ENCODE measurements at places on chromosomes 7 and 10.

DNA sequence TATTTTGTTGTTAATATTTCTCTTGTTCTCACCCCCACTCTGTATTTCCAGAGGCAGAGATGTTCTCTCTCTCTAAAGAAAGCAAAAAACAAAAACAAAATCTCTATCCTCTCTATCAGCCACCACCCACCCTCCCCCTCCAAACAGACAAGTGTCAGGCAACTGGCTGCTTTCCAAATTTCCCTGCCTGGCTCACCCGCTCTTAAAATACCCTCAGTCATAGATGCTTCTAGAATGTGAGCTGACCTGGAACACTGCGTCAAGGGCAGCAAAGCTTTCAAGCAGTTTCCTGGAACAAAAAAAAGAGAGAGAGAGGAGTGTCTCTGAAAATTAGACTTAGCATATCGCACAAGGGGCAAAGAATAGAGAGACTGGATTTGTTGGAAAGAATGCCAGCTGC lies 341.0 kb upstream of the ZMIZ1 start:
- no peak for DNase-seq

DNA sequence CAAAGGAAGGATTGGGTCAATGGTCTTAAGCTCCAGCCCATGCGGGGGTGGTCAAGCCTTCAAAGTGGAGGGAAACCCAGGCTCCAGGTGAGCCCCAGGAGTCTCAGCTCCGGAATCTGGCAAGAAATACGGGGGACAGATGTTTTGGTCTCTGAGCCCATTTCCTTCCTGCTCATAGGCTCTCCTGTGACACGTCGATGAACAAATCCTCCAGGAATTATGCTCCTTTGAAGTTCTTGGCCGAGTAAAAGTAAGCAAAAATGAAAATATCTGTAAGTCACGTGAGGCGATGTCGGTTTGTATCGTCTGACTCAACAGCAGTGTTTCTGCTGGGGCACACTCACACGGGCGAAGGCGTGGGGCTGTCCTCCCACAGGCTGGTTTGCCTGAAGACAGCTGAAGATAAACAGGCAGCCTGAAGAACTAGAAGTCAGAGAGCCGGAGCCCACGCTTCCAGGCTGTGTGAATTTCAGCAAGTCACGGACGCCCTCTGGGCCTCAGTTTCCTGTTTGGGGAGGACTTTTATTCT lies 52.6 kb upstream of the SMNDC1 start:
- DNase-seq, result no peak

- no peak for DNase-seq
Observed at GRCh38 chr10:90141791-90142190, 440.4 kb downstream of the KIF20B start.

- DNase-seq, result no peak
Observed at GRCh38 chr10:60172363-60172990, 217.2 kb downstream of the ANK3 start.

DNA sequence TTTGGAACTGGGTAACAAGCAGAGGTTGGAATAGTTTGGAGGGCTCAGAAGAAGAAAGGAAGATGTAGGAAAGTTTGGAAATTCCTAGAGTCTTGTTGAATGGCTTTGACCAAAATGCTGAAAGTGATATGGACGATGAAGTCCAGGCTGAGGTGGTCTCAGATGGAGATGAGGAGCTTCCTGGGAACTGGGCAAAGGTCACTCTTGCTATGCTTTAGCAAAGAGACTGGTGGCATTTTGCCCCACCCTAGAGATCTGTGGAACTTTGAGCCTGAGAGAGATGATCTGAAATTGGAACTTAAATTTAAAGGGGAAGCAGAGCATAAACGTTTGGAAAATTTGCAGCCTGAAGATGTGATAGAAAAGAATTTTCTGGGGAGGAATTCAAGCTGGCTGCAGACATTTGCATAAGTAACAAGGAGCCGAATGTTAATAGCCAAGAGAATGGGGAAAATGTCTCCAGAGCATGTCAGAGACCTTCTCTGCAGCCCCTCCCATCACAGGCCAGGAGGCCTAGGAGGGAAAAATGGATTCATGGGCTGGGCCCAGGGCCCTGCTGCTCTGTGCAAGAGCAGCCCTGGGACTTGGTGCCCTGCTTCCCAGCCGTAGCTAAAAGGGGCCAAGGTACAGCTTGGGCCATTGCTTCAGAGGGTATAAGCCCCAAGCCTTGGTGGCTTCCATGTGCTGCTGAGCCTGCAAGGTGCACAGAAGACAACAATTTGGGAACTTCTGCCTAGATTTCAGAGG lies 3.6 kb downstream of the PDSS1 start:
- DNase-seq, result no peak

DNA sequence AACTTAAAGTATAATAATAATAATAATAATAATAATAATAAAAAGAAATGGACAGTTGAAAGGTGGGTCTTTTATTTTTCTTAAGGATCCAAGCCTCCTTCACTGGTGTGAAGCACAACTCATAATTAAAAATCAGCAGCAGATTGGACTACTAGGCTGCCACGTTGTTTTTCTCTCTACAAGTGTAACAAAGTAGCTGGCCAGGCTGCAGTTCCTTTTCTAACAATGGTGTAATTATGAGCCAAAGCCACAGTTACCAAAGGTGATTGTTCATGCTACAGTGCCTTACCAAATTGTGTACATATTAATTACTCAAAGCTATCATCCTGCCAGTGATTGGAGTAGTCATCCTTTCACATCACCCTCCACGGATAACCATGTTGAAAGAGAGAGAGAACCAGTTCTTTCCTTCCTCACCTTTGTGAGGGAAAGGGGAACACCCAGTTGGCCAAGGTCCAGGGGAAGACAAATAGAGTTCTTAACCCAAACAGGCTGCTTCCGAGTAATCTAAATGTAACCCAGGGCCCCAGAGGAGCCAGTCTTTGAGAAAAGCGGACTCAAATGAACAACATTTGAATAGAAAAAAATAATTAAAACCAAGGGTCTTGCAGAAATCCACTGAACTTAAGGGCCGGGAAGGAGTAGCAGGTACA lies 86.3 kb upstream of the NPS start:
- no peak for DNase-seq

GRCh38 chr7:1979591-1980560 lies 252.9 kb downstream of the MAD1L1 start:
- DNase-seq, result no peak

GRCh38 chr10:3655528-3655927 lies 129.5 kb downstream of the KLF6 start:
- DNase-seq, result no peak

DNA sequence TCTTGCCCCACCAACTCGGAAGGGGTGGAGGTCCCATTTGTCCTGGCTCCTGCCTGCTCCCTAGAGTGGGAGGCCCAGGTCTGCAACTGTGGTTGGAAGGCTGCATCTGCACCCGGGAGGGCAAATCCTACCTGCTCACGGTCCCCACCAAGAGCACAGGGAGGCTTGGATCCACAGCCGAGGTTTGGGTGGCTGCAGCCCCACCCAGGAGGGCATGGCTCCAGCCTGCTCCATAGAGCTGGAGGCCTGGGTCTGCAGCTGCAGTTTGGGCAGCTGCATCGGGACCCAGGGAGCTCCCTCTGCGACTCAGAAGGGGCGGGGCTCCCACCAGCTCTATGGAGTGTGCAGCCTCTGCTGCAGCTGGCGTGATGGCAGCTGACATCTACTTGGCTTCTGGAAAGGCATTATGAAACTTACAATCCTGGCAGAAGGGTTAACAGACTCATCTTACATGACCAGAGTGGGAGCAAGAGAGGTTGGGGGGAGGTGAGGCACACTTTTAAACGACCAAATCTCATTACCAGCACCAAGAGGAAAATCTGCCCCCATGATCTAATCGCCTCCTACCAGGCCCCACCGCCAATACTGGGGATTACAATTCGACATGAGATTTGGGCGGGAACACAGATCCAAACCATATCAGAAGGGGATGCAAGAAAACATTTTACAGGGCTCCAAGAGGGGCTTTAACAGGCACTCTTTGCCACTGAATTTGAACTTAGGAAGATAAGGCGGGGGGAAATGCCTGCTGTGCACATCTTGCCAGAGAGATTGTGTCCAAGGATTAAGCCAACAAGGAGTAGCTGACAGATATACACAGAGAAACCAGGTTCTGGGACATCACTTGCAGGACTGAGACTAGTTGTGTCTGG lies 8.2 kb upstream of the BLVRA start:
- DNase-seq, result no peak

DNA sequence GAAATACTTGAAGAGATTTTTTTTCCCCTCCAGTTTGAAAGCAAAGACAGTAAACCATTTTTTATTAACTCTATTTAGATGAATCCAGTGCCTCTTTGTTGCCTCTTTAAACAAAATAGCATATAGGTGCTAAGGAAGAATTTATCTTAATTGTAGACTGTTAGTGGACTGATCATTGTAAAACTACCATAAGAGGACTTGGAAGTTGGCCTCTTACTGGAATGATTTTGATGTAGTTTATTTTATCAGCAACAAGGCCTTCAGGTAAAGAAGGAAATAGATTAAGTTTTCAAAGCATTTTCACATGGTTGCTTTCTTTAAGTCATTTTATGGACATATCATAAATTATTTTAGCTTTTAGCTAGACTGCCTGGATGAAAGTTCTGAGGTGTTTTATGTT lies 53.2 kb downstream of the KLHDC10 start:
- no peak for DNase-seq

- no peak for DNase-seq
Observed at GRCh38 chr10:76915316-76915715, 722.3 kb downstream of the KCNMA1 start.

- DNase-seq, result no peak
Observed at GRCh38 chr7:133950855-133951254, 176.3 kb upstream of the LRGUK start.

- no peak for DNase-seq
Observed at GRCh38 chr10:104208730-104209129, 23.4 kb downstream of the CFAP43 start.

- no peak for DNase-seq
Observed at GRCh38 chr7:51233374-51233773, 83.2 kb downstream of the COBL start.

- no peak for DNase-seq
Observed at GRCh38 chr7:4277936-4278335, 404.2 kb upstream of the FOXK1 start.

Measured in cortex of kidney (tissue), 1 donor.